ENCODE measurements at places on chromosomes 16 and 17.
A peak's percentile ranks its signal among the peaks of the same experiment; 100 is the strongest.

- no peak for DNase-seq
Measured at GRCh38 chr17:13513039-13513405, 88.7 kb downstream of the HS3ST3A1 start.

GRCh38 chr16:3020247-3020603, at the start of gene TNFRSF12A:
TSS of gene TNFRSF12A (plus strand) at chr16:3020368. CDS start at chr16:3020398, 30 bp downstream.
- peak; percentile 11 for DNase-seq

GRCh38 chr17:59378675-59379074, 47.2 kb downstream of the YPEL2 start:
- no peak for DNase-seq

- no peak for DNase-seq
Measured at GRCh38 chr17:80374732-80375585, 40.0 kb upstream of the ENDOV start.

- DNase-seq, result no peak
Measured at GRCh38 chr17:68427575-68427974, 29.7 kb downstream of the WIPI1 start.

DNA sequence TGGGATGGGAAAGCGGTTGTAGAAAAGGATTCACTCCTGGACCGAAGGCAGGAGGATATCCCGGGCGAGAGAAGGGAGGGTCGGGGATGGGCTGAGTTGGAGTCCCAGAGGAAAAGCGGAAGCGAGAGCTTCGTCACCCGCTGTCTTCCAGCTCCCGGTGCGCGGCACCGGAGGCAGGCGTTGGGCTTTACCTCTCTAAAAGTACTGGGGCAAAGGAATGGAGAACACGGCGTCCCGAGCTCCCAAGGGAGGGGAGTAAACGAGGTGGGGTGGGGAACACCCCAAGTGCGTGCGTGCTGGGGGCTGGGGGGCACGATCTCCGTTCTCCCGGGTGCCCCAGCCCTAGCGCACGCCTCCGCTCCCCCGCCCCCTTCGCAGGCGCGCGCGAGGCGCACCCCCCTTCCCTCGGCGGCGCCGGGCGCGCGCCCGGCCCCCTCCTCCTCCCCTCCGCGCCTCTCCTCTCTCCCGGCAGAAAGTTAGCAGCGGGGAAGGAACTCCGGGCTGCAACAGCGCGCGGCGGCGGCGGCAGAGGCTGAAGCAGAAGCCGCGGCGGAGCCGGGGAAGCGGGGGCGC, at the start of gene HS3ST4:
HS3ST4 (plus strand) TSS at position 441 of the 573 bp plus-strand sequence.
- no peak for DNase-seq

DNA sequence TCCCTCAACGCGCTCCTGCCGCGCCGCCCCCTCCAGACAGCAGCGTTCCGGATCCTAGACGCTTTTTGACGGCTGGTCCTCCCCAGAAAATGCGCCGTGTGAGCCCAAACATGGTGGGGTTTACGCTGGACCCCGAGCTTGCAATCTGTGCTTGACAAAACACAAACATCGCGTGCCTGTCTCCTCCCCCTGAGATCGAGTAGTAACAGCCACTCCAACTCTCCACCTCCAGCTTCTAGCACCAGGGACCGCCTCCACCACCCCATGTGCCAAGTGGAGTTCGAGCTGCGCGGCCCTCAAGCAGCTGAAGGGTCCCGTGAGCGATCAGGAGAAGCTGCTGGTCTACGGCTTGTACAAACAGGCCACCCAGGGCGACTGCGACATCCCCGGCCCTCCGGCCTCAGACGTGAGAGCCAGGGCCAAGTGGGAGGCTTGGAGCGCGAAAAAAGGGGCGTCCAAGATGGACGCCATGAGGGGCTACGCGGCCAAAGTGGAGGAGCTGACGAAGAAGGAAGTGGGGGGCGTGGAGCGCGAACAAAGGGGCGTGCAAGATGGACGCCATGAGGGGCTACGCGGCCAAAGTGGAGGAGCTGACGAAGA, 656 bp upstream of the GEMIN4 start:
- DNase-seq, result peak; percentile 57

GRCh38 chr16:1093284-1094123, 2.5 kb downstream of the C1QTNF8 start:
- no peak for DNase-seq

DNA sequence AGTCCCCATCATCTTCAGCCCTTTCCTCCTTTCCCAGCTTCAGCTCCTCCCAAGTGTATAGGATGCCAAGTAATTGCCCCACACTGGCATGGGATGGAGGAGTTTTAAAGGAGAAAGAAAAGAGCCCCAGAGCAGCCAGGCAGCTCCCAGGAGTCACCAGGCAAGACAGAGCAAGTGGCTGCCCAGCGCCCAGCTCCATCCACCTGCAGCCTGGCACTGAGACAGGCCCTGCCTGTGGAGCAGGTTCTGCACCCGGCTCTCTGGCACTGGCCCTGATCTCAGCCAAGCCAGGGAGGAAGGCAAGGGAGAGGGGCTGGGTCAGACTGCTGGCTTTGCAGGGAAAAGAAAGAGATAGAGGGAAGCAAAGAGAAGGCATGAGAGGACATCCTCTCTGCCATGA, 21.7 kb downstream of the FOXN1 start:
- no peak for DNase-seq

GRCh38 chr16:87960852-87961251, 9.6 kb downstream of the BANP start:
- DNase-seq, result no peak

DNA sequence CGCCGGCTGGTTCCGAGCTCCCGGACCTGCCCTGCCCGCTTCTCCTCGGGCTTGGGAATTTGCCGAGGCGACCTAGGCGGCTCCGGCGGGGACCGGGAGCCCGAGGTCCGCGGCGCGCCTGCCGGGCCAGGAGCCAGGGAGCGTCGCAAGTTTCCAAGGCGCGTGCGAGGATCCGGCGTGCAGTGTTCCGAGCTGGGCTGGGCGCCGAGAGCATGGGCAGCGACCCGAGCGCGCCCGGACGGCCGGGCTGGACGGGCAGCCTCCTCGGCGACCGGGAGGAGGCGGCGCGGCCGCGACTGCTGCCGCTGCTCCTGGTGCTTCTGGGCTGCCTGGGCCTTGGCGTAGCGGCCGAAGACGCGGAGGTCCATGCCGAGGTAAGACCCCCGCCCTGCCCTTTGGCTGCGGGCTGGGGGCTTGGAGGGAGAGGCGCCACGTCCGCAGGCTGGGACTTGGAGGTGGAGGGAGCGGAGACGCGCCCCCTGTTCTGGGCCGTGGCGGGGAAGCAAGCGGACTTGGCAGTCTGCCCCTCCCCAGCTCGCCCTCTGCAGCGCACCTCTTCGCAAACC, 668 bp downstream of the MMP15 start:
- DNase-seq, result peak; percentile 48

DNA sequence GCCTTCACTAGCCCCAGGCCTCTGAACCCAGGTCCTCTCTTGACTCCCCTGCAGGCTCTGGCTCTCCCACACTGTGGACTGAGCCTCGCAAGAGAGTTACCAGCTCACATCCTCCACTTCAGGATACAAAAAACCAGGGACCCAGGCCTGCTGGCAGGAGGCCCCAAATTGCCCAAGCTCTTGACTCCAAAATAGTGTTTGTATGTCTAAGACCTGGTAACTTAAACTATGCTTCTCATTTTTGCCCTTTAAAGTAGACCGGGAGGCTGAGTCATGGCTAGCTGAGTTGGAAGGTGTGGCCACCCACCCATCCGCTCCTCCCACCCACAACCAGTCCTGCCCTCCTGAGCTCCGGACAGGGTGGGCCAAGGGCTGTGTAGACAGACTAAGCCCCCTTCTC, 250.0 kb downstream of the SOX9 start:
- DNase-seq, result no peak

GRCh38 chr16:88526906-88527185, 43.4 kb upstream of the ZC3H18 start:
- DNase-seq, result no peak

DNA sequence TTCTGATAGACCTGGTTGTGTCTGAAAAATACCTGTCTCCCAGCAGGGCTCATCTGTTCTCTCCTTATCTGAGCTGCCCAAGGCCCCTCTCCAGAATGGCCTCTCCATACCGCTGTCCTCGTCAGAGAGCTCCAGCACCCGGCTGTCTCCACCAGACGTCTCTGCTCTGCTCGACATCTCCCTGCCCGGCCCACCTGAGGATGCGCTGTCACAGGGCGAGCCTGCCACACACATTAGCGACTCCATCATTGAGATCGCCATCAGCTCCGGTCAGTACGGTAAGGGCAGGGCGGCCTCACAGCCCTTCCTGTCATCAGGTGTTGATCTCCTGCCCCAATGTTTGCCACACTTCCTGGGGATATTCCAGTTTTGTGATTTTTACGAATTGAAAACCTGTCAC, 10.2 kb upstream of the JPT2 start:
- DNase-seq, result no peak

DNA sequence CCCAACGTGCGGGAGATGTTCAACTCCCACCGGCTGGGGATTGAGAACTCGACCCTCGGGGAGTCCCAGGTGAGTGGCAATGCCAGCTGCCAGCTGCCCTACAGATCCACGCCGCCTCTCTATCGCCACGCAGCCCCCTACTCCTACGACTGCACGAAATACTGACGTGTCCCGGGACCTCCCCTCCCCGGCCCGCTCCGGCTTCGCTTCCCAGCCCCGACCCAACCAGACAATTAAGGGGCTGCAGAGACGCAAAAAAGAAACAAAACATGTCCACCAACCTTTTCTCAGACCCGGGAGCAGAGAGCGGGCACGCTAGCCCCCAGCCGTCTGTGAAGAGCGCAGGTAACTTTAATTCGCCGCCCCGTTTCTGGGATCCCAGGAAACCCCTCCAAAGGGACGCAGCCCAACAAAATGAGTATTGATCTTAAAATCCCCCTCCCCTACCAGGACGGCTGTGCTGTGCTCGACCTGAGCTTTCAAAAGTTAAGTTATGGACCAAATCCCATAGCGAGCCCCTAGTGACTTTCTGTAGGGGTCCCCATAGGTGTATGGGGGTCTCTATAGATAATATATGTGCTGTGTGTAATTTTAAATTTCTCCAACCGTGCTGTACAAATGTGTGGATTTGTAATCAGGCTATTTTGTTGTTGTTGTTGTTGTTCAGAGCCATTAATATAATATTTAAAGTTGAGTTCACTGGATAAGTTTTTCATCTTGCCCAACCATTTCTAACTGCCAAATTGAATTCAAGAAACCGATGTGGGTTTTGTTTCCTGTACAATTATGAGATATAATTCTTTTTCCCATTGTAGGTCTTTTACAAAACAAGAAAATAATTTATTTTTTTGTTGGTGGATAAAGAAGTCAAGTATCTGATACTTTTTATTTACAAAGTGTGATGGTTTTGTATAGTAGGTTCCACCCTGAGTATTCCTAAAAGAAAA, 2.3 kb downstream of the FOXC2 start:
- no peak for DNase-seq

GRCh38 chr17:58336456-58337209, 8.0 kb upstream of the TSPOAP1 start:
- DNase-seq, result no peak

GRCh38 chr17:58492238-58493121, 4.3 kb upstream of the HSF5 start:
- DNase-seq, result no peak

DNA sequence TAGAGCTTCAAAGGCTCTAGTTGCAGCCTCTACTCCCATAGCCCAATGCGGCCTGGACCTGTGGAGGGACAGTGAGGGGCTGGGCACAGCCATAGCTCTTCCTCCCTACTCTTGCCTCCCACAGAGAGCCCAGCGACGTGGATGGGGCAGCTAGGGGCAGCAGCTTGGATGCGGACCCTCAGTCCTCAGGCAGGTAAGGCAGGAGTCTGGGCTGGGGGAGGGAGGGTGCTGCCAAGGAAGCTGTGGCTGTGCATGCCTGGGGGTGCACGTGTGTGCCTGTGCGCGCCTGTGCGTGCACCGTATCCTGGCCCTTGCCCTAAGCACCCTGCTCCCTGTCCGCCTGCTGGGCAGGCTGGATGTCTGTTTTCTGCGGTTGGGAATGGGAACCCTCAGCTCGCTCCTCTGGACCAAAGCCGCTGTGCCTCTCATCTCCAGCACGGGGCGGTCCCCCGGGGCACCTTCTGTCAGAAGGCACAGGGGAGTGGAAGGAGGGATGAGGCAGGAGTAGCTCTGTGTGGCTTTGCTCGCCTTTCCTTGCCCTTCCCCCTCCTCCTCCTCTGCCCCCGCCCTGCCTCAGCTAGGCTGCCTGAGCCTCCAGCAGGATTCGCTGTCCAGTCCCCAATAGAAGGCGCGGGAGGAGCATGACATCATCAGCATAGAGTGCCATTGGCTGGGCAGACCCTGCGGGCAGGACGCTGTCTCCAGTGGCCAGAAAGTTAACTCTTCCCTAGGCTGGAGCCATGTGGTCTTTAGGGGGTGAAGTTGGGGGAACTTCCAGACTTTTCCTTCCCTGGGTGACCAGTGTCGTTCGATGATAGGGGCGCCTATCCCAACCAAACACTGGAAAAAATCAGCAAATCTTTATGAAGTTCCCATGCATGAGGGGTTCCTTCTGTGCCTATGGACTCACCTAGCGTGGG, 797 bp downstream of the PRCD start:
- peak; percentile 91 for DNase-seq

- DNase-seq, result no peak
Measured at GRCh38 chr16:85729452-85730185, 21.3 kb downstream of the C16orf74 start.

DNA sequence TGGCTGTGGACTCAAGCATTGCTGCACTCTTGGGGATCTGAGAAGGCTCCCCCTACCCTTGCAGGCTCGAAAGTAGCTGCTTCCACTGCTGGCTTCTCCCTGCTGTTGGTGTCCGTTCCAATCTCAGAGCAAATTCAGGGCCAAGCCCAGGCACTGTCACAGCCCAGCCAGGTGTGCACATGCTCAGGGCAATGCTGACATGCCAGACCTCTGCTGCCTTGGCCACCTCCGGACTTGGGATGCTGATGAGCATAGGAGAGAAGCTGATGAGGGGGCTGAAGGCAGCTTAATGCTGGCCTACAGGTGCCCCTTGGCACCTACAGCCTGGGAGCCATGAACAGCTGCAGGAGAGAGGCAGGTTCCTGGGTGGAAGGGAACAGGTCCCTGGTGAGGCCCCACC, 273.7 kb upstream of the KCNJ16 start:
- DNase-seq, result no peak

DNA sequence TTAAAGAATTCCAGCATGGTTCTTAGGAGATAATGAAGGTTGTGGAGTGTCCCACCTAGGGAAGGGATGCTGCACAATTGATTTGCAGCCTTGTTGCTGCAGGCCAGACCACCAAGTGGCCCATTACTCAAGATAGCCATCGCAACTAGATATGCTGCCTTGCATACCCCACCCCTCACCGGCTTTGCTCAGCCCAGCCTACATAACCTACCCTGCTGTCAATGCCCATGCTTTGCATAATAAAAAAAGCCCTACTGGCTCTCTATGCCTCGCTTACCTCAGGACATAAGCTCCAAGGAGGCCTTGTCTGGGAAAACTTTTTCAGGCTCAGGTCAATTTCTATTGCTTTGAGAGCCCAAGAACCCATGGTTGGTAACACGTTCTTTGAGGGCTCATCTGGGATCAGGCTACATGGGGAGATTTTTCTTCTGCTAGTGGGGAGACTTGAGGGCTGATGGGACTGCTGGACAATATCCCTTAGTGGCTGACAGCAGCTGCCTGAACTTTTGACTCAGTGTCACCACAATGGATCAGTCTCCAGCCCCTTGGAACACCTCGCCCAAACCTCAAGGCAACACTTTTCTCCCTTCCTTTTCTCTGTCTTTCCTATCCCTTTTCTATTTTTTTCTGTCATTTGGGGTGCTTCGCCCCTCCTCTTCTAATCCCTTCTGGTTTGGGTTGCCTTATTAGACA, 38.3 kb downstream of the SCPEP1 start:
- no peak for DNase-seq

GRCh38 chr17:29073520-29073919, 30.6 kb downstream of the PIPOX start:
- DNase-seq, result no peak
